ENCODE measurements at places on chromosomes 3 and 15.

DNA sequence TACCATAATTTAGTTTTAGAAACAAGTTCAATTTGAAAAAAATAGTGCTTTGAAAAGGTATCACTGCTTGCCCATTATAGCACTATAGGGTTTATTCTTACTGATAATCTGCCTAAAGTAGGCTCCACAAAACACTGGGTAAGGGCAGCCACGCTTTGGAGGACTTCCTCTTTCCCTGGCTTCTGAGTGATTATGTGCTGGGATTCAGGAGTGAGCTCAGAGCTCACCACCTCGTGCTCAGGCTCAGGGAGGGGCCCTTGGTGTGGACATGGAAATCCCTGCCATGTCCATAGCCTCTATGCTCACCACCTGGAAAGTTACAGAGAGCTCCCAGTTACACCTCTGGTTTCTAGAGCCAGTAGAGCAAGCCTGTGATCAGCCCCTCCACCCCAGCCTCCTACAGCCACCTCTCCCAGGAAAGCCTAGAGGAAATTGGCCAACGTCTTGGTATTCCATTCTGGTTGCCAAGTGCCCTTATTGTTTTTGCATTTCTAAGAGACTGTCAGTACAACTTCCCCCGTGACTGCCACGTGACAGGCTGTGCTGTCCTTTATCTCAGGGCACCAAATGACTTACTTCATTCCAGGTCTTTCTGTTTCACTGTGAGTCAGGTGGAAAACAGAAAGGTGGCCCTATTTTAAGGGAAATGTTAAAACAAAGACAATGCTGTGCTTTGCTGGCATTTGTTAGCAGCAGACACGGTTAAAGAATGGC, 316.0 kb downstream of the RORA start:
- DNase-seq = no peak

DNA sequence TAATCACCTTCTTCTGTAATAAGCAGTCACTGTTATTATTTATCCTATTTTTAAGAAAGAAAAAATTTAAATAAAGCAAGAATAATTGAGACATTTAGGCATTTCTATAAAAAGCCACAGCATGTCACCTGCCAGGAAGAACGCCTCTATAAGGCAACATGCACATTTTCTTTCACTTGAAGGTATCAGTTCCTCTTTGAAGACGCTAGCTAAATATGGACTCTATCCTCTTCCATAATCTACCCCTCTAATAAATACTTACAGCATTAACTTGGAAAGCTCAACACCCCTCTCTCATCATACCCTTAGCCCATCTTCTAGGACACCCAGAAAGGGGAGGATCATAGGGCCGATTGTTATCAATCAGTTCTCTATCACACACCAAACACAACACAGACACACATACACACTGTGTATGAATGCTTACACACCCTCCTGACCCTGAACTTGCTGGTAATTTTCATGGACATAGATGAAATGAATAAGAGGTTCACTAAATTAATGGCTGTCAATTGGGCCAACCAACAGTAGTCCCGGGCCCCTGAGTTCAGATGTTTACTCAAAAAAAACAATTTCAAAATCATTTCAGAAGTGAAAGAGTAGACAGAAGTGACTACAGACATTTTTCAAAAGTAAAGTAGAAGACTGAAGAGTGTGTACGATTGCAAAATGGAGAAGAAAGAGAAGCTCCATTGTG, 102.5 kb downstream of the ZMAT3 start:
- DNase-seq = no peak

DNA sequence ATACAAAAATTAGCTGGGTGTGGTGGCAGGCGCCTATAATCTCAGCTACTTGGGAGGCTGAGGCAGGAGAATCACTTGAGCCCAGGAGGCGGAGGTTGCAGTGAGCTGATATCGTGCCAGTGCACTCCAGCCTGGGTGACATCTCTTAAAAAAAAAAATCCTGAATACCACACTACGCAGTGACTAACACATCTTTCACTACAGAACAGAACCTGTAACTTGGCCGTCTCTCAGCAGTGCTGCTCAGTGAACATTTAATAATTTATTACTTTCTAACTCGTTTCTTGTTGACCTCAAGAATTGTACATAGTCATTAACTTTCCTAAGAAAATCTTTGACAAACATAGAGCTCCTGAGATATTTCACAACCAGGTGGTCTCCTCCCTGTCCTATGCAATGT, 3.8 kb downstream of the GREM1 start:
- no peak for DNase-seq

GRCh38 chr3:195031574-195032003, 239.4 kb downstream of the XXYLT1 start:
- no peak for DNase-seq

DNA sequence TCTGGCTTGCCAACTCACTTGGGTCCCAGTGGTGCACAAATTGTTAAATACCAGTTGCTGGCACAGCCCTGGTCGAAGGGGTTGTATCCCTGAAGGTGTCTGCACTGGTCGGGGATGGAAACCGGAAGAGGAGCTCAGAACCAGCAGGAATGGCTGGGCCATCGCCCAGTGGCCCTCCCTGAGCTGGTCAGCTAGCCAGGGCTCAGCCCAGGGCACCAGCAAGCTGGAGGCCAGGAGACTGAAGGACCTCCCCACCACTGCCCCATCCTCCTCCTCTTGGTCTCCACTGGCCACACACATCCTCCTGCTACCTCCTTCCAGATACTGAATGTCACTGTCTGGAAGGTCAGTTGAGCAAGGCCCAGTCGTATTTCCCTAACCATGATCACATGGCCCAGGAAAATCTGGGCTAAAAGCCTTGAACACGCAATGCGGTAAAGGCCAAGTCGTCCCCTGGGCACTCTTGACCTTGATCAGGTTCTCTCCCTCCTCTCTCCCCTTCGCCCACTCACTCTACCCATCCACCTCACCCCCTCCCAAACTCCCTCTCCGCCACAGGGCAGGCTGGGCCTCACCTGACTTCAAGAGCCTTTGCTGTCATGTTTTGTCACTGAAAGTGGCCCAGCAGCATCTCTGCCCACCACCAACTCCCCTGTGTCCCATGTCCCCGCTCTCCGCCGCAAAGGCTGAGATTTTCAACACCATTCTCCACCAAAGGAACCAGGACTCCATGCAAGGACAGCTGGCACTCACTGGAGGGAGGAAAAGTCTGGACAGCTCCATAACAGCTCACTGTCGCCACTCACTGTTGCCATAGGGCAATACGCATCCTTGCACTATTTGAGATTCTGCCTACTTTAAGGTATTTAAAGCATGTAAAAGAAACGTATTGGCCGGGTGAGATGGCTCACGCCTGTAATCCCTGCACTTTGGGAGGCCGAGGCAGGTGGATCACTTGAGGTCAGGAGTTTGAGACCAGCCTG, 12.1 kb downstream of the ZDHHC19 start:
- DNase-seq = no peak

DNA sequence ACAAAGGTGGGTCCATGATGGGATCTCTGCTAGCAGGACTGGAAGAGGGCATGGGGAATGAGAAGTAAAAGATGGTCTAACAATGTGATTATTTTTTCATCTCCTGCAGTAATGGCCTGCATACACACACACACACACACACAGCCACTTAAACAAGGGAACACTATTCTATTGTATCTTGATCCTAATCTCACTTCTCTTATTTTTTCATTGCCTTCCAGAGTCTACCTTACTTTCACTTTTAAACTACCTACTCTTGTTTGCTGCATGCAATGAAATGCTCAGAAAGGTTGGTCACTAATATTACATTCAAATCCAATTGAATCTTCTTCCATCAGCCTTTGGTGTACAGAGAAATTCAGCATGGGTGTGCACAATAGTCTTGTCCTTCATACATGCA, 853.8 kb downstream of the IGSF11 start:
- DNase-seq = no peak

DNA sequence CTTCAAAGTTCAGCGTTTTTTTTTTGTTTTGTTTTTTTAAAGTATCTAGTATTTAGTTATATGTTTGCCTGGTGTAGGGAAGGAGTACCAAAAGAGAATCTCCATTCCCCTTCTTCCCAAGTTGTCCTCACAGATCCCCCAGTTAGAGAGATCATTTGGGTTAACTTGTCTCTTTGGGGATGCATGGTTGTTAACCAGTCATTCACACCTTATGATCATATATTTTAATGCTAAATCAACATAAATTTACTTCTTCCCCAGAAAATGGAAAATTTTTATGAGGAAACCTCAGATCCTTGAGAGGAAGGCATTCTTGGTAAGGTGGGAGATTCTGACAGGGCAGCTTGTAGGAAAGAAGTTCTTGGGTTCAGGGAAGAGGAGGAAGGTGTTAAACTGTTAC, 1.5 kb upstream of the MGA start:
- DNase-seq = no peak

Measured in H1 (cell line).